ENCODE measurements at places on chromosomes 7 and 10. TPM values are rescaled to one million over a fixed set of nuclear protein-coding genes. Genes with fewer than 3 reads are reported as not detected.

Gene WDR37
- polyA plus RNA-seq, result 20.5 TPM

Gene DYNC1I1
- polyA plus RNA-seq, result 0.59 TPM

DNA sequence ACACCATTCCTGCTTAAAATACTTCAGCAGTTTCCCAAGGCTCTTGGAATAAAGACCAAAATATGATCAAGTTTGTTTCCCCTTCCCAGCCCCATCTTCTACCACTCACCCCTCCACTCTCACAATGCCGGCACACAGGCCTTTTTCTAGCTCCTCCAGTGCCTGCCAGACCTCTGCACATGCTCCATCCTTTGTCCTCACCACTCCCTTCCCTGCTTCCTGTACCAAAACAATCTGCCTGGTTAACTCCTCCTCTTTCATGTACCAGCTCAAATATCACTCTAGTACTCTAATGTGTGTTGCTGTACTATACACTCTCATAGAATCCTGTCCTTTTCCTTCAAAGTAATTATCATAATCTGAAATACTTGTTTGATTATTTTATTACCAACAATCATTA, 19.4 kb downstream of the SCRN1 start:
- DNase-seq, result no peak

DNA sequence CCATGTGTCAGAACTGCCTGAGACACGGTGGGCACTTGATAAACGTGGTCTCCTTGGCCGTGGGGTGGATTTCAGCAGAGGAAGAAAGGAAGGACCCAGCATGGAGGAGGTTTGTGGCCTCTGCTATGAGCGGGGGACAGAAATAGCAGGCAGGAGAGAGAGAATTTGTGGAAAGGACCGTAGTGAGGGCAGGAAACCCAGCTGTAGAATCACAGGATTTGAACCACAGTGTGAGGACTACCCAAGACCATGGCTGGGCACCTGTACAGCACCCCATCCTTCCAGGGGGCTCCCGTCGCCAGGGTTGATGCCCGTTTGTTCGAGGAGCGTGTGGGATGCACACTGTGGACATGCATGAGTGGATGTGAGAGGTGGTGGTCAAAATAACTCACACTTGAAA, 183.4 kb downstream of the PTPN20 start:
- no peak for DNase-seq

Measured in renal cortex interstitium (tissue), 15 donors.